ENCODE measurements at places on chromosomes 7 and 10.

GRCh38 chr10:113099431-113100183 lies 149.6 kb downstream of the TCF7L2 start:
- peak; percentile 69 for DNase-seq

GRCh38 chr7:27435461-27435860 lies 192.9 kb downstream of the EVX1 start:
- DNase-seq, result no peak

GRCh38 chr7:154928136-154929005 lies 74.6 kb downstream of the PAXIP1 start:
- DNase-seq, result peak; percentile 85

GRCh38 chr10:27242951-27243551 lies 2.5 kb upstream of the ACBD5 start:
- peak; percentile 94 for DNase-seq

- DNase-seq, result no peak
Observed at GRCh38 chr10:78312197-78313047, 278.8 kb downstream of the RPS24 start.

GRCh38 chr10:43902842-43903241 lies 254.2 kb upstream of the ZNF32 start:
- no peak for DNase-seq

GRCh38 chr10:34599026-34599795 lies 215.9 kb downstream of the PARD3 start:
- no peak for DNase-seq

DNA sequence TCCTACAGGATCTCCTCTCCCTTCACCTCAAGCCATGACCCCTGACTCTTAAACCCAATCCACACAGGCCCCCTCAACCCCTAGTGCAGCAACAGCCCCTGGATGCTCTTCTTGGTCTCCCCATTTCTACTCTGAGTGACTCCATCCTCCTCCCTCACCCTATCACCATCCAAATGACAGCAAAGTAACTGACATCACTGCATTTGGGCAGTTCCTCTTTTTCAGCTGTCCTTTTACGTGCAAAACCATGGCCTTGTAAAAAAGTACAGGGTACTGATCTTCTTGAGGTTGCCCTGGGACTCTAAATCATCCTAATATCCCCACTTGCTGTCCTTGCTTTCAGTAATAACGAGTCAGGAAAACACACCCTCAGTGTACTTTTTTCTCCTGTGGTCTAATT lies 454.9 kb downstream of the ADRA2A start:
- no peak for DNase-seq

- peak; percentile 15 for DNase-seq
Observed at GRCh38 chr10:107653832-107654287, 489.4 kb upstream of the SORCS1 start.

DNA sequence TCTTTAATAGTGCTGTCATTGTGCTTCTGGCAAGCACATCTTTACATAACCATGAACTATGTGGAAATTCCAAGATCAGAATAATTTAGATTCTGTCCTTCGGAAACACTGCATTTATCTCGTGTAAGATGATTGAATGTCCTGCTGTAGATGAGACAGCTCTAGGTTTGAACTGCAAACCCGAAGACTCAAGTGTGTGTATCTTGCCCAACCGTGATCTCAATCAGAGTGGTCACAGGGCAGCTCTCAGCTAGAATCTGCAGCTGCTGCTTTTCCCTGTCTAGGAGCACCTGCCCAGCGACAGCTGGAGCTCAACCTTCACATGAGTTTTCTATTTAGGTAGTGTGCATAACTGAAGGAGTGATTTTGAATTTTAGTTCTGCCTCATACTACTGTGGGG lies 17.5 kb upstream of the KIF20B start:
- no peak for DNase-seq

DNA sequence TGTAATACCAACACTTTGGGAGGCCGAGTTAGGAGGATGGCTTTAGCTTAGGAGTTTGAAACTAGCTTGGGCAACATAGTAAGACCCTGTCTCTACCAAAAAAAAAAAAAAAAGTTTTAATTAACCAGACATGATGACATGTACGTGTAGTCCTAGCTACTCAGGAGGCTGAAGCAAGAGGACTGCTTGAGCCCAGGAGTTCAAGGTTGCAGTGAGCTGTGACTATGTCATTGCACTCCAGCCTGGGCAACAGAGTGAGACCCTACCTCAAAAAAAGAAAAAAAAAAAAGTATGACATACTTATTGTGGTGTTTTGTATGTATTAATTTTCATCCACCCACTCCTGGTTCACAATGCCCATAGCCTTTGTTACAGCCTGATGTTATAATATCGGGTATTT lies 69.7 kb downstream of the GSAP start:
- DNase-seq, result no peak

DNA sequence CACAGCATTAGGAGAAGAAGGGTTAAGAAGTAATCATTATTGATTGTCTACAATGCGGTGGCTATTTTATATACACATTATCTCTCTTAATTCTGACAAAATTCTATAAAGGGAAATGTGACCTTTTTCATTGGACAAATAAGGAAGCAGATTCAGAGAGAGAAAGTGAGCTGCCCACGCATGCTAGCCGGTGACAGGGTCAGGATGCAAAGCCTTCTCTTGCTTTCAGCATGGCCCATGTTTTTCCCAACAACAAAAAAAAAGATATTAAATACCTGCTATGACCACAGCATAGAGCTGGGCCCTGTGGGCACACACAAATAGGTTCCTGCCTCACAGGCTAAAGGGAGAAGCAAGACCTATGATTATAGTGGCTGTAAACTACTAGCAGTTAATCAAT lies 66.8 kb downstream of the PPP1R3C start:
- no peak for DNase-seq

GRCh38 chr10:23155169-23155568 lies 36.9 kb upstream of the PTF1A start:
- no peak for DNase-seq

- peak; percentile 44 for DNase-seq
Observed at GRCh38 chr7:155459700-155460461, 2.0 kb downstream of the EN2 start.

- DNase-seq, result no peak
Observed at GRCh38 chr10:68434657-68435056, 27.6 kb upstream of the RUFY2 start.

GRCh38 chr7:131943646-131944045 lies 387.2 kb upstream of the PODXL start:
- DNase-seq, result no peak

DNA sequence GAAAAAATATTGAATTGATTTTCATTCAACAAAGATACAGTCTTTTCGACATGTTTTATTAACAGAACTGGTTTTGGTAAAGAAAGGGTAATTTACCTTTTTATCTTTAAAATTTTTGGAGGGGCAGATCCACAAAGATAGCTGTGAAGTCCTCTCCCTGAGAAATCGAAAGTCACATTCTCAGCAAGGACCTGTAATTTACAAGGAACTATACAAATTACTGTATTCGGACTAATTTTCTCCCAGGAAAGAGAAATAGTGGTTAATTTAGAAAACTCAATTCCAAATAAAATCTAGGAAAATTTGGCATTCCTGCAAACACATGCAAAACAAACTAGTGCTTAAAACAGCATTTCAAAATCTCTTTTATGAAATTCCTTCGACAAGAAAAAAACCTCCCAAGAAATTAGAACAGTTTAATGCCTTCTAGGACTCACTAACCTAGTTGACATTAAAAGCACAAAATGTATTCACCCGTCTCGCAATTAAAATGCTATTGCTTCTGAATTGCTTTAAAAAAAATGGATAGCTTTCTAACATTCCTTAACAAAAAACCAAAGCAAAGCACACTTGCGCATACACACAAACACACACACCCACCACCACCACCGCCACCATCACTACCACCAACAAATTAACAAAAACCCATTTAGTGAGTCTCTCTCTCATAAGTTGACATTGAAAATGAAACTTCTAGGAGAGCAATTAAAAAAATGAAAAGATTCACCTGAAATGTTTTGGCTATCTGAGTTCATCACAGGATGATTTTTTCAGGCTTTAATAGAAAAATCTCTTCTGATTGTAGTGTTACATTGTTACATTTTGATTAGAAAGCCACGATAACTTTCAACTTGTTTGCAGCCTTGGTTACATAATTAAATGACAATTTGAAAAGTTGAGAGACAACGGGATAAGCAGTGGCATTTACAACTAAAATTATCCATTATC lies 4.0 kb upstream of the NKX2-3 start:
- DNase-seq, result peak; percentile 51

- DNase-seq, result no peak
Observed at GRCh38 chr7:23346316-23346715, 47.2 kb downstream of the MALSU1 start.

DNA sequence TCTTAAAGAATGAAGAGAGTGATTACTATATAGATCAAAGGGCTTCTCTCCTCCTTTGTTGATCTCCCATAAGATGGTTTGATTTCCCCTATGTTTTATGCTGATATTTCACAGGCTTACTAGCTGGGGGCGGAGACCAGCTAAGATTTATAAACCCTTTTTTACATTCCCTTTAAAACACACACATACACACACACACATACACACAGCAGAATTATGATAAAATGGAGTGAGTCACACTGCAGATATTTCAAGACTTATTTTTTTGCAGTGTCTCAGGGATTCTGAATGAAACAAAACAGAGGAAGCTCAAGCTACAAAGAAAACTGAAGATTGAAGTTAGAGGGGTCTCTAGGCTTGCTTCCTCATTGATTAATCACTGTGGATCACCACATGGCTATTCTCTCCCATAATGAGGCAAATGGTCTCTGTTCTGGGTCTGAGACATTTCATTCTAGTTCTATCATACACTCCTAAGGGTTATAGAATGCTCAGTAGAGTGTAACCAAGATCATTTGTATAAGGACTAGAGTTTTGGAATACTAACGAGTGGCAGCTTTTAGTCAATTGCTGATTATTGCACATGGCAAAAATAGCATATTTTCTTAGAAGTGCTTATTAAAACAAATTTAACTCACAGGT lies 18.6 kb downstream of the INA start:
- DNase-seq, result no peak

DNA sequence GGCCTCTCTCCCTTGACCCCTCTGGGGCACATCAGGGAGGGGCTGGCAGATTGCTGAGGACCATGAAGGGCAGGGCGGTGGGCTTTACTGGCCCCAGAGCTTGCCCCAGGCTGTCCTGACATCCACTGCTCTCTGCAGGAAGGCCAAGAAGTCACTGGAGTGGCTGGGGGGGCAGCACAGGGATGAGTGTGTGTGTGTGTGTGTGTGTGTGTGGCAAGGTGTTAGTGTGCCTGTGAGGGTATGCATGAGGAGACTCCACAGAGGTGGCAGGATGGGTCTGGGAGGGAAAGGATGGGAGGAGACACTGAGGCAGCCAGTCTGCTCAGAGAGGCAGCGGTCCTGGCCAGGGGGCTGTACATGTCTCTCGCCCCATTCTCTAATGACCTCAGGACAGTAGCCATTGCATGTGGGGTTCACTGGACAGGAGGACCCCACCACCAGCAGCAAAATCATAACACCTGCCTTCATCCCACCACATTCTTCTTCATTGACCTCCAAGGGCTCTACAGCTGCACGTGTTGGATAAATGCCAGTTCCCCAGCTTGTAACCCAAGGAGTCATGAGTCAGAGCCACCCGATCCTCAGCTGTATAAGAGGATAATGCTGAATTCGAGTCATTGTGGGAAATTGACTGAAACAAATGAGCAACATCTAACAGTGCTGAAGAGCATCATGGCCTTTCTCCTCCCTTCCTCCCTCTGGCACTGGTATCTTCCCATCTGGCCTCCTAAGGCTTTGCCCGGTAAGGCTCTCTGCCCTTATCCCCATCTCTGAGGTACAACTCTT lies 720.5 kb downstream of the GRID1 start:
- no peak for DNase-seq

DNA sequence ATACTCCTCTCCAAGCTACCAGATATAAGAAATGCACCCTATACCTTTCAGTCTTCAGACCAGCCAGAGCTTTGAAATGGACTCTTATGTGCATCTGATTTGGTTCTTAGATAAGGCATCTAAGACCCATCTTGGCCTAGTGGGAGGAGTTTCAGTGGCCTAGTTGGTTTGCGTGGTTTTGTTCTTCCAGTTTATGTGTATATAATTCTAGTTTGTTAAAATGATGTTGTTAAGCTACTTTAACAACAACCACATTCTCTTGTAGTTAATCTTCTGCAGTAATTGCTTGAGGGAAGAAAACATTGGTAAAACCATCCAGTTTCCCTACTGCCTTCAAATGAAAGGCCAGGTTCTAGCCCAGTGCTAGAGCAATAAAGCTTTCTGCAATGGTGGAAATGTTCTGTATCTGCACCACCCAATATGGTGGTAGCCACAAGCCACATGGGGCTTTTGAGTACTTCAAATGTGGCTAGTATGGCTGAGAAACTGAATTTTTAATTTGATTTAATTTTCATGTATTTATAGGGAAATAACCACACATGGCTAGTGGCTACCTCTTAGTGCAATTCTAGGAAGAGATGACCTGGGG lies 66.3 kb downstream of the KLHDC10 start:
- no peak for DNase-seq

All from right kidney (tissue), 9 donors.